Right forelimb (tissue), 1 donor: ENCODE measurements at places on chromosomes 5 and 9.

- no peak for DNase-seq
These were observed 535 bp downstream of the DOLPP1 start for GRCh38 chr9:129081388-129081904.

GRCh38 chr5:155767470-155767869, 559.5 kb upstream of the SGCD start:
- DNase-seq: no peak

- no peak for DNase-seq
These were observed 531.2 kb upstream of the ZNF608 start for GRCh38 chr5:125277494-125278154.

- no peak for DNase-seq
These were observed 237.7 kb downstream of the ADAMTS6 start for GRCh38 chr5:65244031-65244430.

DNA sequence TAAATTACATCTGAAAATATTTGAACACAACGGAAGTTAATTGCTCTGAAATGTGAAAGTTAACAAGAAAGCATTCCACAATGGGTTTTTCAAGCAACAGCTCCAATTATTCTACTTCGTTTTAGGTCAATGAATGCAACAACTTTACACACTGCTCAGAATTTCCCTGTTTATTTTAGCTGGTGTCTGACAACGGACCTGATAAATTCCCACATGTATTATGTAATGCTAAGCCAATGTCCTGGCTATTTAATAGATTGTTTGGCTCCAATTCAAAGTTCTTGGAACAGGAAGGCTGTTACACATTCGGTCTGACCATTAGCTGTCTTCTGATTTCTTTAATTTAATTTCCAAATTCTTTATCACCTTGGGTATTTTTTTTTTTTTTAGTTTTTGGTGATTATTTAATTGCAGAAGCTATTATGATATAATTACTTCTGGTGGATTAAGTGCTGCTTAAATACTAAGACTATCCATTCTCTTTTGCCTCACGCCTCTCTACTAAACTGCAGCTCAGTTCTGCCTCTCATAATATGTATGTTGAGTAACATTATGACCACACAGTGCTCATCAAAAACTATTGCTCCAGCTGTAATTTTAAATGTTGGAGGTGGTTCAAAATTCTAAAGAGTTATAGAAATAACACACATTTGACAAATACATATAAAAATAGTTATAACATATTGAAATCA, 57.9 kb downstream of the MEF2C start:
- DNase-seq: no peak
